ENCODE measurements at places on chromosomes 2 and 18. TPM values are rescaled to one million over a fixed set of nuclear protein-coding genes. Genes with fewer than 3 reads are reported as not detected.
A peak's percentile ranks its signal among the peaks of the same experiment; 100 is the strongest.

The WDR75 gene
- 38.7 TPM for total RNA-seq

The TBR1 gene
- total RNA-seq: not detected

The MROH2A gene
- not detected for total RNA-seq

The SLC8A1 gene
- total RNA-seq: 8.9 TPM

The DSC3 gene
- 39.7 TPM for total RNA-seq

The OTOS gene
- 0.50 TPM for total RNA-seq

GRCh38 chr2:26847655-26848335, at the start of gene DPYSL5:
Gene DPYSL5, plus strand, starts transcription at chr2:26848132. Its CDS starts 50,368 bp downstream, at chr2:26898500.
- DNase-seq: peak; percentile 46

DNA sequence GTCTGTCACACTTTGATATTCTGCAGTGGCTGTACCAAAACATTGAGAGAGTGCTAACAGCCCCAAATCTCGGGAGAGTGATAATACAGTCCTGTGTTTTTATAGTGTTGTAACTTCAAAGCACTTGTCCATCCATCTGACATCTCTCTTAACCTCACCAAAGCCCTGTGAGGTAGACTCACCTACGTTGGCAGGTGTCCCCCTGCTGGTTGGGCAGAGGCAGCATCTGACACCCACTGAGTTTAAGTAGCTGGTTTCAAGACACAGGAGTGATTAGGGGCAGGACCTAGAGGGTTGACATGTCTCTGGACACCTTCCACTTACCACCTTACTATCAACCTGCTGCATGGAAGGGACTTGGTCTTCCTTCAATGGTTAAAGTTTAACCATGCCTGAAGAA, 22.9 kb downstream of the COLEC12 start:
- DNase-seq: no peak

- no peak for DNase-seq
Measured at GRCh38 chr2:20526708-20527107, 79.8 kb downstream of the RHOB start.

DNA sequence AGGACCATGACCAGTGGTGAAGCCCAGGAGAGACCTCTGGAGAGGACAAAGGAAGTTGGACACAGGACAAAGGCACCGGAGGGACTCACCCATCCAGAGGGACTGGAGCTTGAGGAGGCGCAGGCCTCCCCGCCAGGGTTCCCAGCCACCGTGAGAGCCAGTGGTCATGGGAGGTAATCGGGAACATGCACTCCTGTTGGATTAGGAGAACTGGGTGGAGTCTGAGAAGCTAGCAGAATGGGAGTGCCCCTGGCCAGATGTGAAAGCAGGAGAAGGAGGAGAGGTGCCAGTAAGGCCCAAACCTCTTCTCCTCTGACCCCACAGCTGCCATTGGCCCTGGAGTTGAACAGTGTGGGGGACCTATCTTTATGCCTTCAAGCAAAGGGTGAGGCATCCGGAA, 20.3 kb downstream of the POU3F3 start:
- DNase-seq: no peak

GRCh38 chr2:25275575-25275965, 66.2 kb downstream of the DNMT3A start:
- DNase-seq: no peak

DNA sequence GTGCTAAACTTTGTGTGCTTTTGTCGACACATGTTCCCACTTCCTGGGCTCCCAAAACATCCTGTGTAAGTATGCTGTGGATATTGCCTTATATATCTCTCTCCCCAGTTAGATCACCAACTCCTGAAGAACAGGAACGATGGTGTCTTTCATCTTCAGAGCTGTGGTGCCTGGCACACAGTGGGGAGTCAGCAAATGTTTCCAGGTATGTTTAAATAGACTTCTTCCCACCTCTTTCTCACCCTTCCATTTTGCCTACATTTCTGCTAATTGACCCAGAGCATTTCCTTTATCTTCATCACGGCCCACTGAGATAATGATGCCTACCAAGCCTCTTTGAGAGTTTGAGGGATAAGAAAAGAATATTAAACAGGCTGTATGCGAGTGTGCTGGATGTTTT, 60.7 kb downstream of the RND3 start:
- DNase-seq: no peak

GRCh38 chr2:218066926-218067515, 2.0 kb upstream of the RUFY4 start:
- no peak for DNase-seq

- no peak for DNase-seq
Measured at GRCh38 chr18:3085612-3086011, 72.7 kb upstream of the LPIN2 start.

GRCh38 chr2:207812058-207812725, 42.5 kb upstream of the FZD5 start:
- DNase-seq: no peak

DNA sequence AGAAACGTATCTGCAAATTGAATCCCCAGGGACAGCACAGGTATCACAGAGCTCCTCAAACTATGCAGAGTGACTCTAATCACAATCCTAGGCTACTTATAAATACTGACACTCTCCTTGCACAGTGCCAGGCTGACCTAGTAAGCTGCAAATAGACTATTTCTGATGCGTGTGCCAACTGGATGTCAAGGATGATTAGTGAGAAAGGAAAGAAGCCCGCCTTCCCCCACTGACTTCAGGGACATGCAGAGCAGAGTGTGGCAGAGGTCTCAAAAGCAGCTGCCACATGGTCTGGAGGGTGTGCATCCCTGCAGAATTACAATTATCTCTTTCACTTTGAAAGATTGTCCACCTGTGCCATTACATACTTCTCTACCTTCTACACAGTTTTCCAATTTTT, 235.6 kb downstream of the CPS1 start:
- no peak for DNase-seq

GRCh38 chr18:39752351-39752750, 2186.8 kb upstream of the CELF4 start:
- DNase-seq: no peak
